Liver (tissue), 10 donors: ENCODE measurements at places on chromosomes 2 and 18. TPM values are rescaled to one million over a fixed set of nuclear protein-coding genes. Genes with fewer than 3 reads are reported as not detected.

The CLEC4F gene
- total RNA-seq: 0.19 TPM

The NPHP1 gene
- 0.37 TPM for total RNA-seq

- H3K4me1 ChIP-seq: no peaks in the 10 kb centered on the region
- H3K4me3 ChIP-seq: no peak overlapping the region
- no peak for DNase-seq
- H3K27ac ChIP-seq: no peak overlapping the region
- no peaks in the 10 kb centered on the region for H3K36me3 ChIP-seq
Observed at GRCh38 chr2:152322222-152322621, 12.8 kb upstream of the FMNL2 start.

DNA sequence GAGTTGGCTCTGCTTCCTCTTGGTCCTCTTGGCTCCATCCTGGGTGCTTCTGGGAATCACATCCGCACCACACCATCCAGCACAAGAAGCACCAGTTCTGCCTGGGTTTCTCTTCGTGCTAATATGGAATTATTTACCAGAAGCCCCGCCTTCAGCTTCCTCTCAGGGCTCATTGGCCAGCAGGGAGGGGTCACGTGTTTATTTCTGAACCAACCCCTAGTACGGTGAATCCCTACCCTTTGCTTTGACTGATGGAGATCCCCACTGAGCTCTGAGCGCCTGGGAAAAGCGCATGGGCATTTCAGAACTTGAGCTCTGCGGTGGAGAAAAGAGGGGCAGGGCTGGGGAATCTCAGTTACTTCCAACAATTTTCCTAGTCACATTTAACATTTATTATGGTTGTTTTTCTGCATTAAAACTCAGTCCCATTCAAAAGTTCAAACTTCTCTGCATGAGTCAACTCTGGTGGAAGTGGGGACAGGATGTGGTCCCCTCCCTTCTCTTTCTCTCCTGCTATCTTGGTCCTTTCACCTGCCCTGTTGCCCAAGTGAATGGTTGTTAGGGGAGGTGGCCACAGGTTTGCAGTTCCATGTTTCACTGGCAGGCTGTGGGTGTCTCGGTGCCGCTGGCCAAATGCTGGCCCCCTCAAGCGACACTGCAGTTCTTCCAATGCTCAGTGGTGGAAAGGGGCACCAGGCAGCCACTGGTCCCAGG is 76.4 kb upstream of the TTC39C start:
- DNase-seq: no peak
- no peaks in the 10 kb centered on the region for H3K36me3 ChIP-seq
- H3K4me3 ChIP-seq: no peak overlapping the region
- H3K27me3 ChIP-seq: no peaks in the 10 kb centered on the region
- no peaks in the 10 kb centered on the region for H3K4me1 ChIP-seq

DNA sequence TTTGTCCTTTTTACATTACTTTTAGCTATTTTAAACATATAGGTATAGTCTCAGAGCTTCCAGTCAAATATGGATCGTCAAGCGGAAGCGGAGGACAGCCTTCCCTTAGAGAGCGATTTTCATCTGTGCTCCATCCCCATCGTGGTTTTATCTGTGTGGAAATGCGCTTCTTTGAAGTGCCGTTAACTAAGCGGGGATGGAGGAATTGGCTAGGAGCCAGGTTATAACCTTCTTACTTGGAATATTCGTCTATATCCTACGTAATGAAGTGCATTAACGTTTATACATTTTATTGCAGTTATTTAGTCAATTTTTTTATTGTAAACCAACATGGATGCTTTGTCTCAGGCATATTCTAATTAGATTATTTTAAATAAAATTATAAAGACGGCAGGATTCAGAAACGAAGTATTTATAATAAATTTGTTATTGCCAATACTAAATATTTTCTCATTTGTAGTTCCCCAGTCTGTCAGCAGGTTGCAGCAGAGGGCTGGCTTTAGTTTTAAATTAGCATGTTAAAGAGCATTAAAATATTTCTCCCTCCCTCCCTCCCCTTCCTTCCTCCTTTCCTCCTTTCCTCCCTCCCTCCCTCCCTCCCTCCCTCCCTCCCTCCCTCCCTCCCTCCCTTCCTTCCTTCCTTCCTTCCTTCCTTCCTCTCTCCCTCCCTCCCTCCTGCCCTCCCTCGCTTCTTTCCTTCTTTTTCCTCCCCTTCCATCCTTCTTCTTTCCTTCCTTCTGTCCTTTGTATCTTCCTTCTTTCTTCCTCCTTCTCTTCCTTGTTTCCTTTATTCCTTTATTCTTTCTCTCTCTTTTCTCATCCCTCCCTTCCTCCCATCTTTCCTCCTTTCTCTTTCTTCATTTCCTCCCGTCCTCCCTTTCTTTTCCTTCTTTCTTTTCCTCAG is 80.6 kb upstream of the DOCK10 start:
- no peaks in the 10 kb centered on the region for H3K36me3 ChIP-seq
- H3K4me3 ChIP-seq: no peak overlapping the region
- H3K27me3 ChIP-seq: no peaks in the 10 kb centered on the region
- no peak overlapping the region for H3K27ac ChIP-seq
- no peaks in the 10 kb centered on the region for H3K4me1 ChIP-seq
